ENCODE measurements at places on chromosomes 12 and 14.

- no peak for DNase-seq
These were observed 313.3 kb downstream of the TMEM121 start for GRCh38 chr14:105839425-105840265.

- DNase-seq = no peak
These were observed 447.4 kb downstream of the MED13L start for GRCh38 chr12:115830070-115830469.

- DNase-seq = peak; percentile 15
These were observed 87.4 kb downstream of the OTOGL start for GRCh38 chr12:80186727-80187217.

GRCh38 chr14:29926701-29927375 is 809 bp downstream of the PRKD1 start:
- DNase-seq = no peak

- no peak for DNase-seq
These were observed 16.8 kb upstream of the RTRAF start for GRCh38 chr14:51972566-51972965.

DNA sequence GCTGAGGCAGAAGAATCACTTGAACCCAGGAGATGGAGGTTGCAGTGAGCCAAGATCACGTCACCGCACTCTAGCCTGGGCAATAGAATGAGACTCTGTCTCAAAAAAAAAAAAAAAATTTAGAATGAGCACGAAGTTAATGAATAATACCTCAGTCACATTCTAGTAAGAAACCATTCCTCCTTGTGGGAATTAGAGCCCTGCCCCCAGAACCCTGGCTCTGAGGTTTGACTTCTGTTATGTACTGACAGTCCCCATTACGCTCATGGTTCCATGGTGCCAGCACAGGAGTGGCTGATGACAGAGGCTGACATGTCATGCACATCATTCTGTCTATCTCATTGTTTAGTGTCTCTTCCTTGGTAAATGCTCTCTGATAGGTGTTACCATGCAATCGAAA is 132.6 kb upstream of the FGD4 start:
- DNase-seq = no peak

- no peak for DNase-seq
These were observed 19.6 kb downstream of the PIWIL1 start for GRCh38 chr12:130357241-130357640.

Data from stimulated activated CD8-positive, alpha-beta memory T cell treated with anti-CD3 and anti-CD28 coated beads, Interleukin-12 subunit alpha, Interleukin-12 subunit beta, amount 100 ng/mL, for 1 hour (primary cell).